ENCODE measurements at places on chromosomes 1 and 21.

DNA sequence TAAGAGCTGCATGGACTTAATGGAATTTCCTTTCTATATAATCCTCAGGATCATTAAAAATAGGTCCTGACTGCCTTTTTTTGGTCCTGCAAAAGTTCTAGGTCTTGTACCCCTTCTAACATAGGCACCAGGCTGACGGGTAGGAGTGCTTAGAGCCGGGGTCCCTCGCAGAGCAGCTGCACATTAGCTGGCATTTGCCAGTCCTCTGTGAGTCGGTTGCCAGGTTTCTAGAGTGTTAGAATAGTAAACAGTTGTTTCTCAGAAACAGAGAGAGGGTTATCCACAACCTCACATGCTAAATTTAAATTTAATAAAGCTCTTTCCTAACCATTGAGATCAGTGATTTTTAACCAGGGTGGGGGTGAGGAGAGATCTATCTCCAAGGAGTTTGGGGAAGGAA lies 35.4 kb upstream of the HEATR1 start:
- no peak for DNase-seq

GRCh38 chr1:228935855-228936727 lies 200.8 kb downstream of the RHOU start:
- DNase-seq: no peak

DNA sequence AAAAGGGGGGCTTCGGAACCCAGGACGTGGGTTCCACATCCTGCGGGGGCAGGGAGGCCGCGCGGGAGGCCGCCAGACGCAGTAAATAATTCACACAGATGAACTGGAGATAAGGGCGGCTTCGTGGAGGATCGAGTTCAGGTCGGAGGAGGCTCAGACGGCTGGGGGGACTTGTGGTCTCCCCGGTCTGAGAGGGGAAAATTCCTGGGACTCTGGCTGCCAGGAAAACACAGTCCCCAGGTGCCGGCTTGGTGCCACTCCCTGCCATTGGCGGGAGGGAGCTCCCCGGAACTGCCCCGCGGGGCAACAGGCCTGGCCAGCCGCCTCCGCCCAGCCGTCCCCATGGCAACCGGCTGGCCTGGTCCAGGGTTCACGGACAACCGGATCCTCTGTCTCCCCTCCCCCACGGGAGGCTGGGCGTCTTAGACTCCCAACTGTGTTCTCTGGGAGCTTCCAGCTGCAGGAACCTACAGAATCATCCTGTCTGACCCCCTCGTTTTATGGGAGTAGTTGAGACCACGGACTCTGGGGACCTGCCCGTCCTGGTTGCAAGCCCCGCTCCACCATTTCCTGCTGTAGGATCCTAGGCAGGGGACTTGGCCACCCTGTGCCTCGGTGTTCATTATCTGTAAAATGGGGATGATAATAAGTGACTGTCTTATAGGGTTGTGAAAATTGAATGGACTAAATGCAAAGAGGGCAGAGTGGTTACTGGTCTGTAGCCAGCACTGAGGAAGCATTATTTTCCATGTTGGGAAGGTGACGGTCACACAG lies 9.6 kb downstream of the CAMK2N1 start:
- DNase-seq: no peak

- DNase-seq: peak; percentile 39
These were observed 43.0 kb downstream of the SLC9A1 start for GRCh38 chr1:27111626-27112573.

DNA sequence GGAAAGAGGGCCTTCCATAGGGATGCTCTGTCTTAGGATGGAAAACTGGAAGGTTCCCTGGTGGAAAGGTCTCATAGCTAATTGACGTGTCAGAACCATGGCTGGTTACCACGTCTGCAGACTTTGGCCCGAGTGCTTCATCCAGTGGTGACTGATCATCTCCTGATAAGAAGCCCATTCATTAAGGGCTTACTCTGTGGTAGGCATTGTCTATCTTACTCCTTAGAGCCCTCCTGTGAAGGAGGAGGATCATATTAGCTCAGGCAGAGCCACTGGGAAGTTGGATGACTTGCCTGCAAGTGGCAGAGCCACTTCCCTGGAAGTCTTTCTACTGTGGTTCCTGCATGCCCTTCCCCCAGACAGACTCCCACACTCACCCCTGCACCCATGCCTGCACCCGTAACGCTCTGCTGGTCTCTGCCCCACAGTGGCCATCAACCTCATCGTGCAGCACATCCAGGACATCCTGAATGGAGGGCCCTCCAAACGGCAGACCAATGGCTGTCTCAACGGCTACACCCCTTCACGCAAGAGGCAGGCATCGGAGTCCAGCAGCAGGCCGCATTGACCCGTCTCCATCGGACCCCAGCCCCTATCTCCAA lies 79.9 kb downstream of the UCK2 start:
- DNase-seq: no peak

DNA sequence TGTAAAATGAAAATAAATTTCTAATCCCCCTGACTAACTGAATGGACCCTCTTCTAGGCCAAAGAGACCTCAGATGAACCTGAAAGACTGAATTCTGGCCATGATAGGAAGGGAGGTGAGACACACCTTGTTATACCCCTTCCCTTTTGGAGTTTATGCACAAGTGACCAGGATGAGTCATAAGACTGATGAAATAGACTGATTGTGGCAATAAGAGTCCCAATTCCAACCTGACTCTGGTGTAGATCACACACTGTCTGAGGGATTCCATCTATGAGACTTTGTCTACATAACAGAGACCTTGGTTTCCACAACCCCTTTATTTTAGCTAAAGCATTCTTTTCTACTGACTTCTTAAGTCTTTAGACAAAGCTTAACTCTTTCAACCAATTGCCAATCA lies 13.5 kb upstream of the OR2G2 start:
- no peak for DNase-seq

DNA sequence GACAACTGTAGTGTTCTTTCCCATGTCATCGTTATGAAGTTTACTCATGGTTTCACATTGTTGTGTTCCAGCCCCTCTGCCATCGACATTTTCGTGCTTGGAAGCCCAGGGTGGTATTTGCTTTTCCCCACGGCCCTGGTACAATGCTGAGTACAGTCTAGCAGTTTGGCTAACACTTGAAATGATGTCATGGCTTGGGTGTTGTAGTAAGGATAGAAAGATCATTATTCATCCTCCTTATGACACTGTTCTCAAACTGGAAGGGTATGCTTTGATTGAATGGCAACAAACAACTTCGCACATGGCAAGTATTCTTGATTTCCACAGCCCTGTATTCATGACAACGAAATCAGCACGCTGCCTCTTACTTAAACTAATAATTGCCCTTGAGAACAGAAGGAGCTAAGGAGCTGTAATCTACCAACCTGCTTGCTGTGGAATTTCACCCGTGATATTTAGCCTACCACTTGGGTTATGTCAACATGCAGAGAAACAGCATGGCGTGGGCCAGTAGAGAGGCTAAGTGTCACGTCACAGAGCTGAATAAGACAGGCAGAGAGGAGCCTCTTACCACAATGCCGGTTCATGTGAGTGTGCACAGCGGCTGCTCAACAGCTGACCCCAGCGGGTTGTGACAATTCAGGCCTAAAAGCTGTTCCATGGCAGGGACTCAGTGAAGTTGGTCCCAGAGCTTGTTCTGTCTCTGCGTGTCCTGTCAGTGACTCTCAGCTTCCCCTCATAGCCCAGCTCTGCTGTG lies 73.9 kb downstream of the KCNJ6 start:
- no peak for DNase-seq

DNA sequence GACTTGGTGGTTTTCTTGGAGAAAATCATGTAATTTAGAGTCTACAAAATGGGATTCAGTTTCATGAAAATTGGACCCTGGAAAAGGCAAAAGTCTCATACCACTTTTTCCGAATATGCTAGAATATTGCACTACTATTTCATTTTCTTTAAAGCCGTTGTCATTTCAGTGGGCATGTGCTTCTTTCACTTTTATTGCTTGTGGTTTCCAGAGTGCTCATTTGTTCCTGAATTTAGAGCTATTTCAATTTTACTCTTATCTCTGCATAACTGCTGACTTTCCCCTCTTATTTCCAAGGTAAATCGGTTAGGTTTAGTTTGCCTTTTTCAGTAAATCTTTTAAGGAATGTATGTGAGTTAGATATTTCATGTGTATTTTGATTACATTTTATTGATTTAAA lies 11.6 kb downstream of the HHAT start:
- no peak for DNase-seq

DNA sequence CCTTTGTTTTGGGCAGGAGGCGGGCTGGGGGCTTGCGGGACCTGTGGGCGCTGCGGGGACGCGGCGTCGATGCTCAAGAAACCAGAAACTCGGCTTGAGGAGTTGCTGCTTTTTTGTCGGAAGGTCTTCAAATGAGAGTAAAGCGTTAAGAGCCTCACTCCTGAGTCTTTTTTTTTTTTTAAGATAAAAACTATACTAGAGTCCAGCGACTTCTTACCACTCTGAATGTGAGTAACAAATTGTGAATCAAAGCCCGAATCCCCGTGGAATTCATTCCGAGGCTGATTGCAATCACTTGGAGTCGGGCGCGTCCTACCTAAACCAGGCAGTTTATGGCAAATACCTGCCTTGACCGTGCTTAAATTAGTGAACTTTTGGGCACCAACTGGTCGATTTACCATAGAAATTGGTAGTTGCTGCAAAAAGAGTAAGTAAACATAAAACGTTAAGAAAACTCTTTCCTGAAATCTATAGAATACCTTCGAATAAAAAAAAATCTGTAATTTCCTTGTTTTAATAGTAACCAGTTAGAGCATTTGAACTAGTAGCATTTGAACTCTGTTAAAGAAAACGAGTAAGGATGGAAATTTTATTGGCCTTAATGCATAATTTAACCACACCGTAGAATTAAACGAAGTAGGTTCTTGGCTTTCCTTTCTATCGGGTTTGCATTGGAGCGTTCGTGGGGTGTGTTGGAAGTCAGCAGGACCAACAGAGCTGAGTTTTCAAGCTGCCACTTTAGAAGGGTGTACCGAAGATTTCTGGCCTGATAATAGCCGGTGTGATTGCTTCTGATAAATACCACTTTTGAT lies 769 bp downstream of the GPSM2 start:
- no peak for DNase-seq

GRCh38 chr21:26847002-26847401 lies 1.8 kb upstream of the ADAMTS1 start:
- DNase-seq: no peak

DNA sequence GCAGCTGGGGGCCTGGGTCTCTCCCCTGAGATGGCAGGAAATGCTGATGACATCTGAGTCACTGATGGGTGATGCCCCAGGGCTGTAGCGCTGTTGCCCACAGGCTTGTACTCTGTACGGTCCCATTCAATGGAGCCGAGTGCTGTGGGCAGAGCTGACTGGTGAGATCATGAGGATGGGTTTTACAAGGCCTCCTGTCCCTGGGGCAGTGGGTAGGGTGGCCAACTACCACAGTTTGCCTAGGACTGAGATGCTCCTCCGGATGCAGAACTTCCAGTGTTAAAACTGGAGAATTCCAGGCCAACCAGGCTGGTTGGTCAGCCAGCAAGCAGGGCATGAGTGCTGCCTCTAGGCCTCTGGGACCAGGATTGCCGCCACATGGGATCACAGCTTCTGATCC lies 9.2 kb downstream of the PHLDA3 start:
- DNase-seq: no peak

- DNase-seq: no peak
These were observed 14.5 kb downstream of the TBX15 start for GRCh38 chr1:118973531-118974137.

GRCh38 chr1:36436821-36437220 lies 13.4 kb downstream of the OSCP1 start:
- no peak for DNase-seq

- DNase-seq: no peak
These were observed 11.3 kb downstream of the TMEM63A start for GRCh38 chr1:225870911-225871310.

GRCh38 chr21:41367301-41367944 lies 5.6 kb downstream of the MX2 start:
- DNase-seq: no peak

DNA sequence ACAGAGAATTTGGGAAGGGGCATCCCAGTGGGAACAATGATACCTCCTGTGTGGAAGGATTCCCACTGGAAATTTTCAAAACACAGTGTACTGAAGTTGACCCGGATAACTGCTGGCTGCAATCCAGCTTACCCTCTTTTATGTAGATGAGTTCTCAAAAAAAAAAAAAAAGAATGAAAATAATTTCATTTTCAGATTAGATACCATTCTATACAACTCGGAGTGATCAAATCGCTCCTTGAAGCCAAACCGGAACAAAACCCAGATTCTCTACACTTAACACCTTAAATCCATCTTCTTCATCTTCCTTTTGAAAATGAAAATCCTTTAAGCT lies 69.1 kb downstream of the KAZN start:
- no peak for DNase-seq

- DNase-seq: no peak
These were observed at the start of gene ENAH for GRCh38 chr1:225652729-225653462. Gene ENAH, minus strand, starts transcription at chr1:225653123. Its CDS starts 433 bp downstream, at chr1:225652690.

- no peak for DNase-seq
These were observed 228.0 kb downstream of the RYR2 start for GRCh38 chr1:237269938-237270337.

DNA sequence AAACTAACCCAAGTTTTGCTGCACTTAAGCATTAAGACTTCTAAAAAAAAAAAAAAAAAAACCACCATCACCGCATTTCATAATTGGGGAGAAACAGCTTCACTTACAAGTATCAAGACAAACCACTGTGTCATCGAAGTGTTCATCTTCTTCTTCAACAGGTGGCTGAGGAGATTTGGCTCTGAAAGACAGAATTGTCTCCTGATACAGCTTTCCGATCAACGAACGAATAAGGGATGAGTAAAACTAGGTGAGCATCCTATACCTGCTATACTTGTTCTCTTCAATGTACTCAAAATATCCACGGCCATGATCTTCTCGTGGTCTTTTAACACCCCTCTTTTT lies 2.0 kb downstream of the HNRNPU start:
- no peak for DNase-seq

DNA sequence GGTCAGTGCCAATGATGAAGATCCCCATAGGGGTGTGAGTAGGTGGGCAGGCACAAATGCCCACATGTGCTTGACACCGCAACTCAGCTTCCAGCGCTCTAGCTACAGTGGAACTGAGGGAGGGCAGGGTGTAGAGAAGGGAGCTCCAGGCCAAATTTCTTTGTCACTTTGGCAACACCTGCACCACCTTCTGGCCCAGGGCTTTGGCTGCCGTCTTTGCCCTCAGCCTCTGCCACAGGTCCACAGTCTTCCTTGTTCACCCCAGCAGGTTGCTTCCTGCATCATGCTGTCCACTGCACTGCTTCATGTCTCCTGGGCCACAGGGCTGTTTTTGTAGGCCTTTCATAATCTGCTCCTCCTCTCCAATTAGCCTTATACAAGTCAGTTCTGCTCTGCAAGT lies 20.4 kb upstream of the FMOD start:
- DNase-seq: no peak

GRCh38 chr21:42641311-42642218 lies 11.9 kb upstream of the PDE9A start:
- DNase-seq: no peak

- DNase-seq: no peak
These were observed 42.0 kb upstream of the DUSP10 start for GRCh38 chr1:221783936-221784335.

GRCh38 chr1:220966041-220966440 lies 86.8 kb downstream of the HLX start:
- DNase-seq: no peak
